Uterus (tissue), 4 donors: ENCODE measurements at places on chromosomes 11 and 22. TPM values are rescaled to one million over a fixed set of nuclear protein-coding genes. Genes with fewer than 3 reads are reported as not detected.

The CCDC89 gene
- 4.4 TPM for total RNA-seq

The PICALM gene
- total RNA-seq: 198 TPM

The WBP2NL gene
- 3.7 TPM for total RNA-seq

The LRP4 gene
- 17.4 TPM for total RNA-seq

The AIFM3 gene
- total RNA-seq: 3.2 TPM

The C1QTNF4 gene
- total RNA-seq: 5.0 TPM

The MEI1 gene
- total RNA-seq: not detected

- no peak for DNase-seq
Observed at GRCh38 chr11:44237156-44237555, 72.8 kb downstream of the ALX4 start.

DNA sequence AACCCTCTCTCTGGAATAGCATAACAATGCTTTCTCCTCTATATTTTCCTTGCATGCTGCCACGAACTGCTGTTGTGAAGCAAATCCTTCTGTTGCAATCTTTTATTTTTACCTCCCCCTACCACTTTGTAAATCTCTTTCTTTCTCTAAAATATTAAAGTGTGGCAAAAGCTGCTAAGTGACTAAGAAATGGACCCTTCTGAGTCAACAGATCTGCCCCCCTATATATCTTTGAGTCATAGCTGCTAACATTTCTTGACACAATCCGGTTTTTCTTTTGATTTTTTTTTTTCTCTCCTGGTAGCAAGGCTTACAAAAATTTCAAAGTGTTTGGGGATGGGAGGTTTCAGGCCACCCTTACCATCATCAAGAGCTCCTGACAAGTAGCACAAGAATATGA lies 39.0 kb upstream of the KIRREL3 start:
- DNase-seq: no peak

- DNase-seq: no peak
Observed at GRCh38 chr11:23509821-23510220, 649.5 kb upstream of the CCDC179 start.

DNA sequence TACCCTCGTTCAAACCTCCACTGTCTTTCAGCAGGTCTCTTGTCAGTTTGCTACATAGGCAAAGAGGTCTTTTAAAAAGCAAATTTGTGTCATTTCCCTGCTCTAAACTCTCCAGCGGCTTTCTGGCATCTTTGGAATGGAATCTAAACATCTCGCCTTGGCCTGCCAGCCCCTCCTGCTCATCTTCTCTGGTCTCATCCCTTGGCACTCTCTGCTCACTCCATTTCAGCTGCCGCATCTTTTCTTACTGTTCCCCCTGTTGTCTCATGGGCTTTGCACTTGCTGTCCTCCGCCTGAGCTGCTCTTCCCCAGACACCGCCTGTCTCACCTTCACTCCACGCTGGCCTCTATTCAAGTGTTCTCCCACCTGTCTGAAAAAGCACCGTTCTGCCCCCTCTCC lies 46.6 kb downstream of the BMAL1 start:
- DNase-seq: no peak

GRCh38 chr11:102632026-102632425 lies 6.9 kb upstream of the MMP20 start:
- no peak for DNase-seq

GRCh38 chr11:12182676-12183541 lies 72.5 kb downstream of the MICAL2 start:
- peak; percentile 87 for DNase-seq

- peak; percentile 27 for DNase-seq
Observed at GRCh38 chr11:114308689-114309089, 12.5 kb downstream of the NNMT start.

DNA sequence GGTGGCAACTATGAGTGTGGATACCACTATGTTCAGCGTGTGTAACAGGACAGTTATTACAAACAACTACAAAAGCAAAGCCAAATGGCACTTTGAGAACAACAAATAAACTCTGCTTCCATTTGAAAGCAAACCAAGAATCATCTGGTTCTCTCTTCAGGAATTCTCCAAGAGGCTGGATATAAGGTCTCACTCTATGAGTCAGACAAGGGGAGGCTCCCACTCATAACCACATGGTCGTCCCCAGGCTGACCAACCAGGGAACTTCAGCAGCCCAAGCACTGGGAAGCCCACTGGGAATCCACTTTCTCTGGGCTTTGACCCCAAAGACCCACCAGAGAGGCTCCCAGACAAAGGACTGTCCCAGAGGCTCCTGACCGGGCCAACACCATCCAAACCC lies 35.3 kb downstream of the DGCR2 start:
- no peak for DNase-seq

GRCh38 chr11:15114501-15115475 lies at the start of gene INSC:
INSC (plus strand) TSS chr11:15114923; CDS start chr11:15149175, 34,252 bp downstream.
- DNase-seq: no peak

DNA sequence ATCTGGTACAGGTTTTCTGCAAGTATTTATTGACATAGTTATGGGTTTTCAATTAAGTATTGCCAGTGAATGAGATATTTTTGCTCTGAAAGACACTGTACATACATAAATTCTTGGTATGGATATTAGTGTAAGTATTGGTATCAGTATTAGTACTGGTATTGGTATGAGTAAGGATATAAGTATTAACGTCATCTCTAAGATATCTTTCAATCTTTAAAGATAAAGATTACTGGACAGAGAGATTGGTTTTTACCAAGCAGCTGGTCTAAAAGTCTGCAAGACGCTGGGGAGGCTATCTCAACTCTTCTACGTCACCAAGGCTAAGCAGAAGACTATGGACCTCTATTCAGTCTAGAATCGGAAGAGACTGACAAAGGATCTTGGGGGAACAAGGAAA lies 234.5 kb downstream of the NXPE2 start:
- DNase-seq: no peak

DNA sequence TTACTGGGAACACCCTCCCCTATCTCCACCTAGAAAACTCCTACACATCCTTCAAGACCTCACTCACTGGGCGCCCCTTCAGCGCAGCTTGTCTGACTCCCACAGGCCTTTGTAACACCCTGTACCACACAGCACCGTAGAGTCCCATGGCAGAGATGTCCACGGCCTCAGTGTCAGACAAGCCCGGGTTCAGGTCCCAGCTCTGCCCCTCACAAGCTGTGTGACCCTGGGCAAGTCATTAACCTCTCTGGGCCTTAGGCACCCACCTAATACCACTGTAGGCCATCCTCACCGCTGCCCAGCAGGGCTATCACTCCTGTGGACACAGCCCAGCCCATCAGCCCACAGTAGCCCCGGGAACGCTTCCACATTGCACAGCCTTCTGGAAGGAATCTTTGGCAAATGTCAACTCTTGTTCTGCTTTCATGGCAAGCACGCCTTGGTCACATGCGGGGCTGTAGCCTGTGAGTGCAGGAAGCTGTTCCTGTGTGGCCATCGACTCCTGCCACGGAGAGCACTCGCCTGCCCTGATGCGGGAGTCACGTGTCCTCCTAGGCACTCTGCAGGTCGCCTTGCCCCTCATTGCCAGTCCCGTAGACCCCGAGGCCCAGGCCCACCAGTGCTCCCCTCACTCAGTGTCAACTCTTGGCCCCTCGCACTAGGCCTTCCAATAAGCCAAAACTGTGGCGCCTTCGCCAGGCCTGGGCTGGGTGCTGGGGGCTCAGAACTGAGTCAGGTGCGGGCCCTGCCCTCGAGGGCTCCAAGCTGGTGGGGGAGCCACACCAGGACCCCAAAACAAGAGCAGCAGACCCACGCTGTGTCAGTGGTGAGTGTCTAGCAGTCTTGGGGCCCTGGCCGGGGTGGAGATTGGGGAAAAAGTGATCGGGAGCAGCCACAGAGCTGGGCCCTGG lies 32.9 kb upstream of the RFPL3 start:
- DNase-seq: no peak

DNA sequence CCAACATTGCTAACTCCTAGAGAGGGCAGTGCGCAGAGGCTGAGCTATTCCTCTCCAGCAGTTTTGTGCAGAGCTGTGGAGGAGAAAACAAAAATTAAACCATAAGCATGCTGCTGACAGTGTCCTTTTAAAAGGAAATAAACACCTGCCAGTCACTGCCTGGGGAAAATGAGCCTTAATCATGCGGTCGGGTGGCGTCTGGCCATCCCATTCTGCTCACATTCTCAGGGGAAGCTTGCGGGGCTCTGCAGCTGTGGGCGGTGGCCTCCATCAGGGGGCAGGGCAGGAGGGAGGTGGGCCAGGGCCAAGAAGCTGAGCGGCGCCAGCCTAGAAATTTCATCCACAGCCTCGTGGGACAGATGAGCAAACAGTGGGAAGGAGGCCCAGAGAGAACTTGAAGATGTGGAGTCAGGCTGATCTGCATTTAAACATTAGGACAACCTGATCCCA lies 71.0 kb upstream of the TP53I11 start:
- DNase-seq: peak; percentile 25

DNA sequence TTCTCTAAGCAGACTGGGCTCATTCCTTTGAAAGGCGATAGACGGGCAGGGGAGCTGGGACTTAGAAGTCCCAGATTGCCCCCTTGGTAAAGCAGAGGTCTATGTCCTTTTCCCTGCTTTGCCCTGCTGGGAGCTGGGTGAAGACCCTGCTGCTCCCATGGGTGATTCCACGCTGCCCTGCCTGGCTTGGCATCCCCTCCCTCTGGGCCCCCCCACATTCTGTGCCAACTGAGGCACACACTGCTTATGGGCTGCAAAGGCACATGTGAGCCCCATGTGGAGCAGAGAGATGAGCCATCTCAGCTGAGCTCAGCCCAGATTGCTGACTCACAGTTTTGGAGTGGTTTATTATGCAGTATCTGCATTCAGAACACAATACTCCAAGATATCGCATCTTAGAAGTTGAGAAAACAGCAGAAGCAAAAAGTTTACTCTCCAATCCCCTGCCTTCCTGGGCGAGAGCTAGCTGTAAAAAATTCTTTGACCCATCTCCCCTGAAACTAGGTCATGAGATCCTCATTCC lies 127.2 kb downstream of the ST3GAL4 start:
- DNase-seq: no peak

- no peak for DNase-seq
Observed at GRCh38 chr11:69943066-69943465, 123.8 kb upstream of the FGF3 start.

DNA sequence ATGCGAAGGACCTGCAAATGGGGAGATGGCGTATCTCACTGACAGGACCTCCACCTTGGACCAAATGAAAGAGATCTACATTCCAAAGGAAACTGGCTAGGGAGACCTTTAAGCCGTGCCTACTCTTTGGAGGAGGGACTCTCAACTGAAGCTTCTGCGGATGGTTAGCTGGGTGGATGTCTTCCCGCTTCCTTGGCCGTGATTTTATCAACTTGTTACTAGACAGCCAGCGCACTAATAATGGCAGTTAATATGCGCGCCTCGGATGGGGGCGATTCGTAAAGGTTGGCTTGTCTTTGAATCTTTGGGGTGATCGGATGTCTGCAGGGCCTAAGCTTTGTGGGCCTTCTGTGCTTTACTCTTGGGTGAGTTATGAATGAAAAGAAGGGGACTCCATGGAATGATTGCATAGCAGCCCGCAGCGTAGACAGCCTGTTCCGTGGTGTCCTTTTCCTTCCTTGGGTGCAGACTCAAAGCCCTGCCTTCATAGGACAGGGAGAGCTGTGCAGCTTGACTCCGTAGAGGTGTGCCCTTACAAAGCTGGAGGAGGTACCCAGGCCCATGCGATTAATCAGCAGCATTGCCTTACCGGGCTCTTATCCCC lies 1.5 kb downstream of the ZNRF3 start:
- no peak for DNase-seq

DNA sequence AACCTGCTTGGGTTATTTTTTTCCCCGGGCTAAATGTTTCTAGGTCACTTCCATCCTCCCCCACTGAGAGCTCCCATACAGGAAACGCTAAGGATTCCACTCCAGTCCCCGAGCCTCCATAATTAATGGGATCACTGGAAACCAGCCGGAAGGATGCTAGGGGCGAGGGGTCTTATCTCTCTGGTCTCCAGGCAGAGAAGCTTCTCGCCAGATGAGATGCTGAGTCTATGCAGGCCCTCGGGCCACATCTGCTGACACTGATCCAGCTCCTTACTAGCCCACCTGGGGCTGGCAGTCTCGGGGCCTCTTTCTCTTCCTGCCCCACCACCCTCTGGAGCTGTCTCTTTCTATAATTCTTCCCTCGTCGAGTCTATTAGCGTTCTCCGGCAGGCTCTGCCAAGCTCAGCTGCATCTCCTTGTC lies 125.9 kb upstream of the SYT13 start:
- no peak for DNase-seq

- no peak for DNase-seq
Observed at GRCh38 chr11:65141896-65142494, 7.7 kb upstream of the SYVN1 start.

GRCh38 chr11:92314499-92314898 lies 89.9 kb downstream of the FAT3 start:
- DNase-seq: no peak

DNA sequence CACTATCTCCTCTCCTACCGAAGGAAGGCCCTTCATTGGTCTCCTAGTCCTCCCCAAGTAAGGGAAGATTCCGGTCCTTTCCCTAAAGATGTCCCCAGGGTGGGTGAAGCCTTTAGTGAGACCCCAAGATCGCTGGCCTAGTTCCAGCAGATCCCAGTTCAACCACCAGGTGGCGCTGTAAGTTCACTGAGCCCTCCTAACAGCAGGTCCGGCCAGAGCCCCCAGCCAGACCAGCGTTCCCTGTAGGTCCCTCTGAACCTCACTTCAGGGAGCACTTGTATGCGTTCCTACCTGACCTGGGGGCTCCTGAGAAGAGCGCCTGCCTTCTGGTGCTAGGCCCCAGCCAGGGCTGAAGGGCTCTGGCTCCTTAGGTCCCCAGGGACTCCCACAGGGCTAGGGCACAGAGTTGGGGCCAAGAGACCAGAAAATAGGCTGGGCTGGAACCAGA lies 38.1 kb downstream of the LMO1 start:
- peak; percentile 70 for DNase-seq

GRCh38 chr22:47213571-47214230 lies 451.3 kb downstream of the TBC1D22A start:
- no peak for DNase-seq

DNA sequence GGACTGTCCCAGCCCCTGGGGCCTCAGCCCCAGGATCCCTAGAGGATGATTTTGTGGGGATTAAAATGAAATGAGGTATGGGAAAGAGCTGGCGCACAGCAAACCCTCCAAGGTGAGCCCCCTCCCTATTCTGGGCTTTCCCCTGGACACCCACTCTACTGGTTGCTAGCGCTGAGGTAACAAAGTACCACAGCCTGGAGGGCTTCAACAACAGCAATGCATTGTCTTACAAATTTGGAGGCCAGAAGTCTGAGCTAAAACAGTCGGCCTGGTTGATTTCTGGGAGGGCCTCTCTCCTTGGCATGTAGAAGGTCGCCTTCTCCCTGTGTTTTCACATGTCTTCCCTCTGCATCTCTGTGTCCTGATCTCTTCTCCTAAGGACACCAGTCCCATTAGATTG lies 913.6 kb downstream of the NTM start:
- DNase-seq: no peak

DNA sequence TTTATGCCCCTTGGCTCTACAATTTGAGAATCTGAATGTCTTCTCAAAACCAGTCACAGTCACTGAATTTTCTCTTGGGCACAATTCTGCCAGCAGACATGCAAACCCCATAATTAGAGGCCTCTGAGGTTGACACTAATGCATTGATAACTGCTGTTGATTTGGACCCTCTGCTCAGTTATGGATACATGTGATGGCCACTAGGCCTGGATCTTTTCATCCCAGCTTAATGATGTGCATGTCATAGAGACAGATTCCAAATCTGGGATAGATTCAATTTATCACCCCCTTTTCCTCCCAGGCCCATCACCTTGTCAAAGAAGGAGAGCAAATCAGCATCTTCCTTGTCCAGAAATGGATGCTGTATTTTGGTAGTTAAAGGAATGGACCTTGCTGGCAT lies 92.2 kb downstream of the C11orf91 start:
- DNase-seq: no peak

- no peak for DNase-seq
Observed at GRCh38 chr11:10797531-10797930, 11.2 kb downstream of the EIF4G2 start.
